ENCODE measurements at places on chromosomes 6 and 20. TPM values are rescaled to one million over a fixed set of nuclear protein-coding genes. Genes with fewer than 3 reads are reported as not detected.

Gene FAM209B
- not detected for total RNA-seq

Gene HLA-DOA
- not detected for total RNA-seq

Gene PNPLA1
- total RNA-seq: not detected

Gene SOX12
- total RNA-seq: 4.9 TPM

Gene BPI
- not detected for total RNA-seq

Gene GTF3C6
- 61.3 TPM for total RNA-seq

Data from endothelial cell of coronary artery (primary cell).